ENCODE measurements at places on chromosomes 13 and 19.

GRCh38 chr19:35533201-35533821 lies at the start of gene GAPDHS:
GAPDHS (plus strand) TSS chr19:35533456; CDS start chr19:35533528, 72 bp downstream.
- DNase-seq: no peak

DNA sequence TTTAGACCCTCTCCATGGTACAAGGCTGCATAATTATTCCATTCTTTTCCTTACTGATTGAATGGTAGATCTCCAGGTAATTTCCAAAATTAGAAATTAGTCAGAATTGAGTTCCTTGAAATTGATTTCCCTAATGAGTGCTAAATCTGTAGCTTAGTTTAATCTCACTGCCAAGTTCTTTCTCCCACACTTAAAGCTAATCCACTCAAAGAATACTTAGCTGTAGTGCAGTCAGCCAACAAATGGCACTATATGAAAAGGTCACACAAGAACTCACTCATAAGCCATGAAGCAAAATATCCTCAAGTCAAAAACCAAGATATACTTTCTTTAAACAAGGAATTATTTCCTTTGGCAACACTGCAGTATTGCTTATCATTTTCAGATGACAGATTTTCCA lies 62.0 kb downstream of the XPO4 start:
- no peak for DNase-seq

DNA sequence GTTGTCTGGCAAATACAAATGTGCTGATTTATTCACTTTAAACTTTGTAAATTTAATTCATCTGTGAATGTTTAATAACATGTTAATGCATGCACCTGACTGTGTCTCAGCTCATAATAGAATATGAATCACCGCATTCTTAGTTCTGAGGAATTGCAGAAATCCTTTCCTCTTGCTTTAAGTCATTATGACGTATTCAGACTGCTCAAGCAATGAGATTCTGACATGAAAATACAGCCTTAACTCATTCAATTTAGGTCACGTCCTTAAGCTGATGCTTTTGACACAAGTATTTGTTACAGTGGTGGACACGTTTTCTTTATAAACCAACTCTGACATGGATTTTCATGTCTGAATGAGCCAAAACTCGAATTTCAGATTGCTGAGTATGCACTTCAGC lies 541.0 kb upstream of the KLF12 start:
- peak; percentile 37 for DNase-seq

- DNase-seq: peak; percentile 45
Observed at GRCh38 chr13:42969565-42970172, 22.4 kb downstream of the EPSTI1 start.

GRCh38 chr13:113291129-113291528 lies 5.9 kb upstream of the LAMP1 start:
- DNase-seq: no peak

- DNase-seq: no peak
Observed at GRCh38 chr19:40721936-40722661, 5.2 kb downstream of the ITPKC start.

- no peak for DNase-seq
Observed at GRCh38 chr13:52845334-52845761, 3.1 kb downstream of the PCDH8 start.

DNA sequence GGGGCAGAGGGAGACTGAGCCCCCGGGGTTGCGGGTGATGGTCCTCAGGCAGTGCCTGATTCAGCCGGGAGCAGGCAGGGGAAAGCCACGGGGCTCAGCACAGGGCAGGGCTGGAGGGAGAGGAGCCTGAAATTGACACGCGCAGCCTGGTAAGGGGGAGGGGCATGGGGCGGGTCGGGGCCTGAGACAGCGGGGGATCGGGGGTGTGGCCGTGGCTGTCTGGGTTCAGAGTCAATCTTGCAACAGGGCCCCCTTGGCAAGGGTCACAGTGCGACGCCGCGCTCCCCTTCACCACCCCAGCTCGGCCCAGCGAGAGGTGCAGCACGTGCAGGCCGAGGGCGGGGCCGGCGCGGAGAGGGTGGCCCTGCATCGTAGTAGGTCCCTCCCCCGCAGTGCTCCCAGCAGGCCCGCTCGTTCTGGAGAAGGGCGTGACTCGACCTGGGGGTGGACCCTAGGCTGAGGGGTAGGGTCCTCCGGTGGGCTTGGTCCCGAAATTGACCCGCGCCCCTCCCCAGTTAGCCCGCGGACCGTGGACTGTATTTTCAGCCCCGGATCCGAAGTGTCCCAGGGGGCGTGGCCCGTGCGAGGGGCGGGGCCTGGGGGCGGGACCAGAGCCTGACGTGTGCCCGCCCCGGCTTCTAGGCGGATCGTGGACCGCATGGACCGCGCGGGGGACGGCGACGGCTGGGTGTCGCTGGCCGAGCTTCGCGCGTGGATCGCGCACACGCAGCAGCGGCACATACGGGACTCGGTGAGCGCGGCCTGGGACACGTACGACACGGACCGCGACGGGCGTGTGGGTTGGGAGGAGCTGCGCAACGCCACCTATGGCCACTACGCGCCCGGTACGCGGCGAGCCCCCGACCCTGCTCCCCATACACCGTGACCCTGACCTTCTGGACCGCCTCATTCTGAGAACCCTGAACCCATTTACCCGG lies 6.0 kb downstream of the RCN3 start:
- peak; percentile 52 for DNase-seq

GRCh38 chr13:109447667-109448066 lies 338.7 kb downstream of the IRS2 start:
- no peak for DNase-seq

GRCh38 chr19:1017115-1017905 lies 3.6 kb downstream of the TMEM259 start:
- DNase-seq: peak; percentile 77

- DNase-seq: no peak
Observed at GRCh38 chr19:53311044-53311443, 22.5 kb upstream of the ZNF845 start.

- DNase-seq: peak; percentile 24
Observed at GRCh38 chr19:31127134-31127967, 221.9 kb downstream of the TSHZ3 start.

- no peak for DNase-seq
Observed at GRCh38 chr13:85564598-85564997, 234.6 kb downstream of the SLITRK6 start.

DNA sequence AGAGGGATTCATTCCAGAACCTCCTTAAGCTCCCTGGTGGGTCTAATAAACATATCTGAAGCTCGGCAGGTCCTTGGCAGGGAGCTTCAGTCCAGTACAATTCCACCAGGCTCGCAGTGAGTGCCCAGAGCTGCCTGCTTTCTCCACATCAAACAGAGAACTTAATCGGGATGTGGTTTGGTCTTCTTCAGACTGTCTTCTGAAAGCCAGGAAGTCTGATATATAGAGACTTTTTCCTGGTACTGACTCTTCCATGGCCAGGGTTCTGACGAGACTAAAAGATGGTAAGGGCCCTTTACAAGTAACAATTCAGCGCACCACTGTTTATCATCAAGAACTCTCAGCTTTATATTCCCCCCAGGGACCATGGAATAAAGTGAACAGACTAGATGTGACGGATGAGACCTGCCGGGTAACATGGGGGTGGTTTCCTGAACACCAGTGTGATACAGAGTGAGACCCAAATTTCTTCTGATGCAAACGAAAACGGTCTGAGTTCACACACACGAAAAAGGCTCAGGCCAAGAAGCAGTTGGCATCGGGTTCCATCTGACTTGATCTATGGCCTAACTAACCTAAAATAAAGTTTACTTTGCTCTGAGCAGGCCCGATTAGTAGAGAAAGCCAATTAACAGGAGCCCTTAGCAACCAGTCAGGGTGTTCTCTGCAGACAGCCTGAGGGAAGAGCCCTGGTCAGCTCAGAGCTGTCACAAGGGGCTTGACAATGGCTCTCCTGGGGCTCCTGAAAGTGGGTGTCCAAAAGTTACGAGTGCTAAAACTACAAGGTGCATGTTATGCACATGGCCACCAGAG lies 29.0 kb downstream of the RANBP3 start:
- no peak for DNase-seq

- DNase-seq: peak; percentile 37
Observed at GRCh38 chr13:65855242-65855805, 1374.8 kb downstream of the PCDH9 start.

DNA sequence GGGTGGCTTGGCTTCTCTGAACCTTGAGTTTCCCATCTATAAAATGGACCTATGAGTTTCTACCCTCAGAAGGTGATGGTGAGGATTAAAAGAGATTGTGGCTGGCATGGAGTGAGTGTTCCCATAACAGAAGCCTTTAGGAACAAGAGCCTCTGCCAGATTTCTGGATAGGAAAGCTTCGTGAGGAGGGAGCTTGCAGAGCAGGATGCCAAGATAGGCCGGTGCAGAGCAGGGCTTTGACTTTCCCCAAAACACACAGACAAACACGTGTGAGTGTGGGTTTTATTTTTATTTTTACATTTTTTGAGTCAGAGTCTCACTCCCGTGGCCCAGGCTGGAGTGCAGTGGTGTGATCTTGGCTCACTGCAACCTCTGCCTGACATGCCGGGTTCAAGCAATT lies 3.7 kb upstream of the CNN1 start:
- DNase-seq: no peak

GRCh38 chr19:17234911-17235299 lies 8.9 kb downstream of the OCEL1 start:
- DNase-seq: peak; percentile 54

- DNase-seq: no peak
Observed at GRCh38 chr13:73394066-73394465, 335.3 kb downstream of the KLF5 start.

- DNase-seq: peak; percentile 12
Observed at GRCh38 chr13:63636316-63636993, 2220.8 kb upstream of the PCDH20 start.

DNA sequence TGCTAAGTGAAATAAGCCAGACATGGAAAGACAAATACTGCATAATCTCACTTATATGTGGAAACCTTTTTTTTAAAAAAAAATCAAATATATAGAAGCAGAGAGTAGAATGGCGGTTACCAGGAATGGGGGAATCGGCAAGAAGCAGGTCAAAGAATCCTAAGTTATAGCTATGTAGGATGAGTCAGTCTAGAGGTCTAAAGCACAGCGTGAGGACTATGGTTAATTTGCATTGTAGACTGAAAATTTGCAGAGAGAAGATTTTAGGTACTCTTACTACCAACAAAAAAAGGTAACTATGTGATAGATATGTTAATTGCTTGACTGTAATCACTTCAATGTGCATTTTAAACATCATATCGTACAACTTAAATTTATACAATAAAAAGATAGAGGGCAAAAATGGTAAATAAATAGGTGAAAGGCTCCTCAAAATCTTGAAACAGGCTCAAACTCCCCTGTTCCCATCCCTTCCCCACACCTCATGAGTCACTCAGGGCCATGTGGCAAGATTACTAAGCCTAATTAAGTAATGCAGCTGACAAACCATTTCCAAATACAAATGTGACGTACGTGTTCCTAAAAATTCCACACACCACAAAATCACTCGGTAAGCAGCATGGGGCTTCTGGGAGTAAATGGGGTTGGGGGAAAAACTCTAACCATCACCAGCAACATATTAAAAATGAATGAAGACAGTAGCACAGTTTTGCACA lies 159.0 kb downstream of the USP12 start:
- DNase-seq: no peak
